GM06990 (cell line): ENCODE measurements at places on chromosomes 4 and X.

GRCh38 chr4:123284168-123284567 lies 112.4 kb upstream of the SPRY1 start:
- DNase-seq = no peak

DNA sequence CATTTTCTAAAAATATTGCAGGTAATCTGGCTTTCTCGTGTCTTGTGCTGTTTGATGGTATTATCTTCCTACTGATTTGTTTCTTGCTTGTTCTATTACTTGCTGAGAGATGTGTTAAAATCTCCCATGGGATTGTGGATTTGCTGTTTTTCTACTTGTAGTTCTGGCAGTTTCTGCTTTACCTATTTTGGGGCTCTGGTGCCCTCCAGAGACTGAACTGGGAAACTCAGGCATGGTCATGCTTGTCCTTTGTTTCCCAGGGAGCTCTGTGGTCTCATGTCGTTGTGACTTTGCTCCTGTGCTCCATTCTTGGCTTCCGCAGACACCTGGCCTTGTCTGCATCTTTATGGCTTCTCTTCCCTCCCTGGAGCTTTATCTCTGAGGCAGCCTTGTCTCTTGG lies 39.5 kb downstream of the NSD2 start:
- DNase-seq = no peak

- DNase-seq = no peak
These were observed 36.4 kb upstream of the FRAS1 start for GRCh38 chr4:78020677-78021076.

DNA sequence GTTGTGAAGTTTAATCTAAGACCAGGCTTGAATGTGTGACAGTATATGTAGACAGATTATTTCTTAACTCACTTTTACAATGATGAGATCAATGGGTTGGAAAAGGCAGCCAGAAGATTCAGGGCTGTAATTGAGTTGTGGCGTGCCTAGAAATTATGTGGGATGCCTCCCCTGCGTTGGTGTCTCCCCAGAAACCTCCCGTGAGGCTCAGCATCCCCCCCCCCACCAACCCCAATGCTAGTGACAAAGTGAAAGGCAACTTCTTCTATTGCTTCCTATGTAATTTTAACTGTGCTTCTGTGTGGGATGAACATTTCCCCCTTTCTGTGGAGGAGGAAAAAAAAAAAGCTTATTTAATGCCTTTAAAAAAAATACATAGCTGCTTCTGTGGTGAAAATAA lies 297.9 kb downstream of the ARHGAP10 start:
- no peak for DNase-seq

DNA sequence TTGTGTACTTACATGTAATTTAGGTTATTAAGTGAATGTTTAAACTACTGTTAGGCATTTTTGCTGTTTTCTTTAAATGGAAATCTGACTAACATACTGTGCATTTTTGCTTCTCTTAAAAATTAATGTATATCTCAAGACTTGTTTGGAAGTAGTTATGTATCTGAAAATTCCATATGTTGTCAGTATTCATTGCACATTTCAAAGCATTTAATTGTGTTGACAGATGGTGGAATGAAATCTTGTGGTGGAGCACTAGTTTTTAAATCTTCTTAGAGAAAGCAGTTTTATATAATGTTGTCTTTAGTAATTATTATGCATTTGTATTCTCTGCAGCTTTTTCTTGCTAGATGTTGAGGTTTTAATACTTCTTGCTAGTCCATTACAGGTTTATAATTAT lies 71.5 kb upstream of the MSANTD1 start:
- DNase-seq = no peak

- no peak for DNase-seq
These were observed 28.0 kb downstream of the DKK2 start for GRCh38 chr4:107008115-107008514.

DNA sequence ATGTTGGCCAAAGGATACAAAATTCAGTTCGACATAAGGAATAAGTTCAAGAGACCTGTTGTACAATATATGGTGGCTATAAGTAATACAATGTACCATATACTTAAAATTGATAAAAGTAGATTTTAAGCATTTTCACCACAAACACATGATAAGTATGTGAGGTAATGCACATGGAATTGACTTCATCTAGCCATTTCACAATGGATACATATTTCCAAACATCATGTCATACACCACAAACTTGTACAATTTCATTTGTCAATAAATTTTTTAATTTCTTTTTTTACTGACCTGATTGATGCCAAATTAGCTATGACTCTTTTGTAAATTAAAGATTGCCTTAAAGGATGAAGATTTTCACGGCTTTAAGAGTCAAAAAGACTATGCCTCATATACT lies 103.1 kb upstream of the VCX2 start:
- no peak for DNase-seq
